COR-L47 (cell line): ENCODE measurements at places on chromosomes 11 and 22.

- no peak for DNase-seq
These were observed 55.3 kb downstream of the CACNA1I start for GRCh38 chr22:39625569-39626537.

- no peak for DNase-seq
These were observed 27.1 kb downstream of the NXPE2 start for GRCh38 chr11:114705280-114706024.

GRCh38 chr22:38038426-38038825, 18.8 kb upstream of the PICK1 start:
- DNase-seq, result no peak

GRCh38 chr22:50313600-50313999, 6.2 kb upstream of the PLXNB2 start:
- no peak for DNase-seq

- DNase-seq, result no peak
These were observed 410.7 kb upstream of the API5 start for GRCh38 chr11:42901084-42901483.

- no peak for DNase-seq
These were observed 41.6 kb upstream of the PAK1 start for GRCh38 chr11:77515483-77515882.

- no peak for DNase-seq
These were observed 35.0 kb upstream of the MOB2 start for GRCh38 chr11:1521382-1522080.

DNA sequence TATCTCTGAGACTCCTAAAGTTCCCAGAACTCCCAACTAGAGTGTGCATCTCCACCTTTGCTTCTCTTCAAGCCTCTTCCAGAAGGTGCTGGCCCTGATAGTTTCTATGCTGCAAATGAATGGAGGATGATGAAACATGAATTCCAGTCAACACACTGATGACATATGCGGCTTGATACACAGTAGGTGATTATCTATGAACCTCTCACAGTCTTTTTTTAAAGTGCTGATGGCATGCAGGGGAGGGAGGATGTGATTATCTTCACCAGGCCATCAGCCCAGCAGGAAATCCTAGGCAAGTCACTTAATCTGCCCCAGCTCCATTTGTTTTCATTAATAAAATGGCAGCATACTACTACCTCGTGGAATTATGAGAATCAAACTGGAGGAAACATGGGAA, 548.5 kb downstream of the SOX6 start:
- DNase-seq, result no peak

DNA sequence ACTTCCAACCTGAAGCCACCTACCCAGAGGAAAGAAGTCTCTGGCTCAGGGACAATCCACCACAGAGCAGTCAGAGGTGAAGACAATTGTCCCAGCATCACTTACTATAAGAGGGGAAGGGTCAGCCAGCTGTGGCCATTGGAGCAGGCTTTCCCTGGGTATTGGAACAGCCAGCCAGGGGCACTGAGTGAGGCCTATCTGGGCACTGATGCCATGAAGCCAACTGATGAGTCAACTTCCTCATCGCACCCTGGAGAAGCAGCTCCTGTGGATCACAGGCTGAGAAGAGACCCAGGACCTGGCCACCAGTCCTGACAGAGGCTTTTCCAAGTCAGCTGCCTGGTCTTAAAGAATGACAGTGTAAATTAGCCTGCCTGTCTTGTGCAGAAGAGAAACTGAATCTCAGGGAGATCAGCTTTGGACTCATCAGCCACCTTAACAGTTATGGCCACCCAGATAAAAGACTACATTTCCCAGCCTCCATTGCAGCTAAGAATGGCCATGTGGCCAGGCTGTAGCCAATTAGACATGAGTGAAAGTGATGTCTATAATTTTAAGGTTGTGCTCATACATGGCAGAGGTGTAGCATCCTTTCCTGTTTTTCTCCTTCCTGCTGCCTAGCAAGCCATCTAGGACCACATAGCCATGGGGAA, 19.0 kb downstream of the CHST1 start:
- DNase-seq, result no peak

GRCh38 chr11:34665077-34665835, 44.4 kb downstream of the EHF start:
- no peak for DNase-seq

DNA sequence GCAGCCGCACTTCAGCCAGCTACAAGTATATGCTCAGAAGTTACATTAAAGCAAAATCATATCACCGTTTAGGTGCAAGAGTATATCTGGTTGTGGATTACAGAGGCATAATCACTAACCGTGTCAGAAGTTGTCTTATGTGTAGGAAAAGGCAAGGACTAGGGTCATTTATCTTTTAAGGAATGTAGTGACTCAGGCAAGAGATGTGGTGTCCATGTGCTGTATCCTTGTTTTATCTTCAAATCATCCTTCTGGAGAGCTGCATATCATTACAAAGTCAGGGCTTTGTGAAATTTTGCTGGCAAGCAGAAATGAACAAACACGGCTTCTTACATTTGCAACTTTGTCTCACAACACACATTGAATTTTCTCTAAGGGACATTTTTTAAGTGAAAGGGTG, 12.7 kb upstream of the CHORDC1 start:
- no peak for DNase-seq

- no peak for DNase-seq
These were observed 66.8 kb downstream of the LARGE1 start for GRCh38 chr22:33853200-33854097.

- no peak for DNase-seq
These were observed 1278.4 kb upstream of the TENM4 start for GRCh38 chr11:80719292-80719646.

- no peak for DNase-seq
These were observed 14.0 kb downstream of the MICALL1 start for GRCh38 chr22:37920126-37920525.

- no peak for DNase-seq
These were observed 193.7 kb upstream of the NARS2 start for GRCh38 chr11:78768345-78768744.

DNA sequence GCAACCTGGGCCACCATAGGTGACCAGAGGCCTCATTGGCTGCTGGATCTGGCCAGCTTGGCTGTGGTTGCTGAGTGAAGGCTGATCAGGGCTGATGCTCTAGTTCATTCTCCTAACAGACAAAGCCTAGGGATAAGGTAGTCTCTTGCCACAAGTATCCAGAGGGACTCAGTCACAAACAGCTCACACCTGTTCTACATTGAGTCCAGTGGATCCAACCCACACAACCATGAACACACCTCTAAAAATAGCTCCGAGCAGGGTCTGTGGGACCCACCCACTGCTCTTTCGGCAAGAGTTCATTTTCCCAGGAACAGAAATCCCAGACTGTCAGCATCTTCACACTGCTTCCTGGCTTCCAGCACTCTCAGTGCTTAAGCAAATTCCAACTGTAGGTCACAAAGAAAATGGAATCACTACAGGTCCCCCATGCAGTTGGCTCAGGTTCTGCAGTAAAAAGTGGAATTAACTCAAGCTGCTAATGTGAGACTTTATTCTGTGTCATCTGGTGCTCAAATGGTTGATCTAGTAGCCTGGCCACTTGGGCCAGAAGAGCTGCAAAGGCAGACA, 67.3 kb downstream of the PPFIBP2 start:
- DNase-seq, result no peak

DNA sequence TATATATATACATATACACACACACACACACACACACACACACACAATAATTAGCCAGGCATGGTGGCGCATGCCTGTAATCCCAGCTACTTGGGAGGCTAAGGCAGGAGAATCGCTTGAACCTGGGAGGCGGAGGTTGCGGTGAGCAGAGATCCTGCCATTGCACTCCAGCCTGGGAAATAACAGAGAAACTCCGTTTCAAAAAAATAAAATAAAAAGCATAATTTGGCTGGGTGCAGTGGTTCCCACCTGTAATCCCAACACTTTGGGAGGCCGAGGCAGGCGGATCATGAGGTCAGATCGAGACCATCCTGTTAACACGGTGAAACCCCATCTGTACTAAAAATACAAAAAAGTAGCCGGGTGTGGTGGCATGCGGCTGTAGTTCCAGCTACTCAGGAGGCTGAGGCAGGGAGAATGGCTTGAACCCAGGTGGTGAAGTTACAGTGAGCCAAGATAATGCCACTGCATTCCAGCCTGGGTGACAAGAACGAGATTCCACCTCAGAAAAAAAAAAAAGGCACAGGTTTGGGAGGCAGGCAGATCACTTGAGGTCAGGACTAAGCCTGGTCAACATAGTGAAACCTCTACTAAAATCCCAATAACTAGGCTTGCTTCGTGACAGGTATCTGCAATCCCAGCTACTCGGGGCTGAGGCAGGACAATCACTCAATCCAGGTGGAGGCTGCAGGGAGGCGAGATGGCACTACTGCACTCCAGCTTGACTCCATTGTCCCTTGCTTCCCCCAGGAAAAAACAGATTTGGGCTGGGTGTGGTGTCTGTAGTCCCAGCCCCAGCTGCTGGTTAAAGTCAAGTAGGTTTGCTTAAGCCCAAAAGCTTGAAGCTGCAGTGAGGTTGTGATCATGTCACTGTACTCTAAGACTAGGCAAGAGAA, 11.8 kb upstream of the WDR74 start:
- no peak for DNase-seq
